Mesenteric fat pad (tissue), 1 donor: ENCODE measurements at places on chromosomes 3 and 15. TPM values are rescaled to one million over a fixed set of nuclear protein-coding genes. Genes with fewer than 3 reads are reported as not detected.

Gene SEMA3G
- total RNA-seq: 144 TPM

Gene SLC12A1
- not detected for total RNA-seq

Gene SPSB4
- total RNA-seq: 1.1 TPM

Gene FBXO40
- 0.13 TPM for total RNA-seq

Gene LIPH
- 0.48 TPM for total RNA-seq

Gene ITPKA
- total RNA-seq: 0.16 TPM

Gene SELENOT
- 104 TPM for total RNA-seq

Gene STARD5
- total RNA-seq: 3.3 TPM

Gene SLC25A36
- total RNA-seq: 40.9 TPM

Gene CACNA2D3
- total RNA-seq: 0.48 TPM

Gene MAP6D1
- 0.48 TPM for total RNA-seq

Gene EPHA3
- 2.8 TPM for total RNA-seq

Gene ANXA2
- total RNA-seq: 1,205 TPM

Gene NMNAT3
- total RNA-seq: 4.6 TPM

Gene SAXO2
- 4.0 TPM for total RNA-seq

Gene MKRN3
- total RNA-seq: not detected

Gene MYO5C
- 18.5 TPM for total RNA-seq

Gene GABRR3
- total RNA-seq: not detected

Gene OXTR
- total RNA-seq: 0.06 TPM
